ENCODE measurements at places on chromosomes 16 and 17.

DNA sequence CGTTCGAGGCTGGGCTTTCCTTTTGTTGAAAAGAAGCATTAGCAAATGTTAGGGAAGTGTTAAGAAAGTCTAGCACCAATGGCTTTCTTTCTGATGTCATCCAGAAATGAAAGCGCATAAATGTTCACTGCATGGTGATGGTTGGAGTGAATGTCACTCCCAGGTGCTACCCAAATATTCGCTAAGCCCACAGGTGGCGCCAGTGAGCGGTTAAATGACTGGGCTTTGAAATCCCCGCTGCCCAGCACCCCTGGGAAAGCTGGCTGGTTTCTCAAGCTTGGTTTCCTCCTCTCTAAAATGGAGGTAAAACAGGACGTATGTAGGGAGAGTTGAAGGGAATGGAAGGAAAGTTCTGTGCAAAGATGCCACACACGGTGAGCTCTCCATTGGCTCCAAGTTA is 104.4 kb downstream of the IRX5 start:
- peak; percentile 68 for DNase-seq

- DNase-seq = no peak
Observed at GRCh38 chr16:81755915-81756614, 23.0 kb upstream of the PLCG2 start.

DNA sequence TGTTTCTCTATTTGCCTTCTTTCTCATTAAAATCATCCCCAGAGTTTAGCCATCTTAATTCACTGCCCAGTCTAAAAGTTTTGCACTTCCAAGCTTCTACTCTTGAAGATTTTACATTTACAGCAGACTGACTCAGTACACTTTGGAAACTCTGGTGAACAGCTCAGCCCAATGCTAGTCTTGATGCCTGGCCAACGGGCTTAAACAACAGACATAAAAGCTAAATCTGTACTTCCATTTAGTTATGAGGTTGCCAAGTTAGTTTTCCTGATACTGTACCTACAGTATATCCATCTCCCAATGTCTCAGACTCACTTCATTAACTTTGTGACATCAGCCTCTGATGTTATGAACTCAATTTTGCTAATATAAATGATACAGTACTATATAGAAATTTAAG is 891.8 kb upstream of the SOX9 start:
- DNase-seq = no peak

- DNase-seq = no peak
Observed at GRCh38 chr16:19203374-19203966, 35.4 kb downstream of the SYT17 start.

GRCh38 chr16:69855592-69855991 is 93.5 kb downstream of the WWP2 start:
- no peak for DNase-seq

DNA sequence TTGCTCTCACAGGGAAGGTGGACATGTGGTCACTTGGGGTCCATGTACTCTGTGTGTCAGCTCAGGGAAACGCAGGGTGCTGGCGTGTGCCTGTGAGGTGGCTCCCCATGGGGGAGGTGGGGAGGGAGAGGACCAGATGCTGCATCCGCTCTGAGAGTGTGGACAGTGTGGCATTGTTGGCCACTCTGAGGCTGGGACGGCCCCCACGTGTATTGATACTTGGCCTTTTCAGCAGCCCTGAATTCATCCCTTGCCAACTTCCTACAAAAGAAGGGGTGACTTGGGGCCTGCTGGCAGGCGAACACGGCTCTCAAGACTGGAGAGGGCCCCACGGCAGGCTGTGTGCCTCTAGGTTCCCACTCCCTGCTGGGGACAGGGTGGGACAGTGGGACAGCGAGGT is 120.1 kb downstream of the RAB11FIP4 start:
- DNase-seq = no peak
